Activated CD4-positive, alpha-beta T cell treated with anti-CD3 and anti-CD28 coated beads, Interleukin-2, amount 10 ng/mL, durations not matched to agents 7 days and 5 days (primary cell): ENCODE measurements at places on chromosomes 7 and 10. TPM values are rescaled to one million over a fixed set of nuclear protein-coding genes. Genes with fewer than 3 reads are reported as not detected.

GDF2 gene
- not detected for total RNA-seq

HPSE2 gene
- not detected for total RNA-seq

AGBL3 gene
- 1.9 TPM for total RNA-seq

HNRNPF gene
- 481 TPM for total RNA-seq

SFR1 gene
- 16.1 TPM for total RNA-seq

BEND7 gene
- total RNA-seq, result not detected

CALML3 gene
- not detected for total RNA-seq

CCDC3 gene
- total RNA-seq, result 0.12 TPM

- no peaks in the 10 kb centered on the region for H3K36me3 ChIP-seq
- H3K4me3 ChIP-seq, result no peak overlapping the region
- DNase-seq, result no peak
- H3K4me1 ChIP-seq, result peaks cover 17% of the 10 kb centered on the region
Observed at GRCh38 chr7:90597563-90598253, 1.6 kb downstream of the CDK14 start.

DNA sequence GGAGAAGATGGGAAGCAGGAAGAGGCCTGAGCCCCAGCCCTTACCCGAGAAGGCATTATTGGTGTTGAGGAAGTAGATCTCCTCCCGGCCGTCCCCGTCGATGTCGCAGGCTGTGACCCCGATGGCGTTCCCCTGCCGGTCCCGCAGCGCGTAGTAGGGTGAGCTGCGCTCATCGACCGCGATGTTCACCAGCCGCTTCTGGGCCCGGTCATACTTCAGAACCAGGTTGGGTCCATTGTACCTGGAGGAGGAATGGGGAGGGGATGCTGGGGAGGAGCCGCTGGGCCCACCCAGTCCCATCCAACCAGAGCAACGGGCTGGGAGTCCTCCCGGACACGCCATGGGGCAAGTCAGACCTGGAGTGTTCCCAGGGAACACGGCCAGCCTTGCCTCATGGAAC lies 86.5 kb downstream of the GOLGA7B start:
- no peaks in the 10 kb centered on the region for H3K4me1 ChIP-seq
- no peak overlapping the region for H3K27ac ChIP-seq
- H3K4me3 ChIP-seq, result no peak overlapping the region
- peaks cover 9% of the 10 kb centered on the region for H3K27me3 ChIP-seq
- DNase-seq, result no peak
- H3K36me3 ChIP-seq, result no peaks in the 10 kb centered on the region

GRCh38 chr10:21934307-21934706 lies 69.2 kb downstream of the DNAJC1 start:
- peaks cover 11% of the 10 kb centered on the region for H3K4me1 ChIP-seq
- H3K4me3 ChIP-seq, result no peak overlapping the region
- H3K36me3 ChIP-seq, result peaks cover 21% of the 10 kb centered on the region
- H3K27ac ChIP-seq, result no peak overlapping the region
- DNase-seq, result no peak
- no peaks in the 10 kb centered on the region for H3K27me3 ChIP-seq

DNA sequence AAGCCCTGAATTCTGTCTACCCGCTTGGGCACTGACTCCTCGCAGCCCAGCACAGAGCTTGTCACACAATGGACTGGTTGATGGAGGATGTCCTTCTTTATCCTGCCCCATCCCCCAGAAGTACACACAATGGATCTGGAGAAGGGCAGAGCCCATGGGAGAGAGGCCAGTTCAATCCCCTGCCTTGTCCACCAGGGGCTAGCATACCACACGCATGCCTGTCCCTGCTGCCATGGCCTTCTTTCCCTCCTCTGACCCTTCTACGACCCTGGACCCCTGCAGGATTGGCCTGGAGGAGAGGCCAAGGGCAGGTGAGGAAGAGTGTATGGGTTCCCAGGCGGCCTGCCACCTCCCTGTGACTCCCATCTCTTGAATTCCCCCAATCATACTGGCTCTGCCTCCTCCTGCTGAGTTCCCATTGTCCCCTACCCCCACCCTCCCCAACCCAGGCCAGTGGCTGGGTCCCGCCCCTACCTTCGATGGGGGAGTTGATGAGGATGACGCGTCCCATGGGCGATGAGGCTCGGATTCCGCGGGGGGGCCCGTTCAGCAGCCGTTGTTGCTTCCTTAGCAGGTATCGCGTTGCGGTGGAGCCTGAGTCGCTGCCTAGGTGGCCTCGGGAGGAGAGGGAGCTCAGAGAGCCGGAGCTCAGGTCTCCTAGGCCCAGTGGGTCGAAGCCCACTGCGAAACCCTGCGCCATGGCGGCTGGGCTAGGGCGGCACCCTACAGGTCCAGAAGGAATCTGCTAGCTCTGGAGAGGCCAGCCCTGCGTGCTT lies 1.2 kb downstream of the PDZD7 start:
- no peak overlapping the region for H3K27ac ChIP-seq
- H3K4me1 ChIP-seq, result peaks cover 17% of the 10 kb centered on the region
- no peak for DNase-seq
- H3K36me3 ChIP-seq, result peaks cover under 1% of the 10 kb centered on the region
- H3K4me3 ChIP-seq, result no peak overlapping the region

DNA sequence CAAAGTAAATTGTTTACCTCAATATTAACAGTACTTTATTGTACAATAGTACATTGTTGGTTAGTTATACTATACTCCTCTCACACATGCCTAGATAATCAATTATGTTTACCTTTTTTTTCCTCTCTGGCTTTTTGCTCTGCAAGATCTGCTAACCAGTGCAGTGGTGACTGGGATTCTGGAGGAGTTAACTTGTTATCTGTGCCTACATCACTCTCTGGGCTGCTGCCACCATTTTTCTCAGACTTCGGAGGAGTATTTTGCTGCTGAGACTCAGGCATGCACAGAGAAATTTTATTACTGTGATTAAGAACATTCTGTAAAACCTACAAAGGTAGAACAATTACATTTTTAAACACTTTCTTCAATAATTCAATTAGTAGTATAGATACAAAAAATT lies 59.7 kb downstream of the NRBF2 start:
- H3K27ac ChIP-seq, result no peak overlapping the region
- peaks cover 50% of the 10 kb centered on the region for H3K36me3 ChIP-seq
- no peak overlapping the region for H3K4me3 ChIP-seq

DNA sequence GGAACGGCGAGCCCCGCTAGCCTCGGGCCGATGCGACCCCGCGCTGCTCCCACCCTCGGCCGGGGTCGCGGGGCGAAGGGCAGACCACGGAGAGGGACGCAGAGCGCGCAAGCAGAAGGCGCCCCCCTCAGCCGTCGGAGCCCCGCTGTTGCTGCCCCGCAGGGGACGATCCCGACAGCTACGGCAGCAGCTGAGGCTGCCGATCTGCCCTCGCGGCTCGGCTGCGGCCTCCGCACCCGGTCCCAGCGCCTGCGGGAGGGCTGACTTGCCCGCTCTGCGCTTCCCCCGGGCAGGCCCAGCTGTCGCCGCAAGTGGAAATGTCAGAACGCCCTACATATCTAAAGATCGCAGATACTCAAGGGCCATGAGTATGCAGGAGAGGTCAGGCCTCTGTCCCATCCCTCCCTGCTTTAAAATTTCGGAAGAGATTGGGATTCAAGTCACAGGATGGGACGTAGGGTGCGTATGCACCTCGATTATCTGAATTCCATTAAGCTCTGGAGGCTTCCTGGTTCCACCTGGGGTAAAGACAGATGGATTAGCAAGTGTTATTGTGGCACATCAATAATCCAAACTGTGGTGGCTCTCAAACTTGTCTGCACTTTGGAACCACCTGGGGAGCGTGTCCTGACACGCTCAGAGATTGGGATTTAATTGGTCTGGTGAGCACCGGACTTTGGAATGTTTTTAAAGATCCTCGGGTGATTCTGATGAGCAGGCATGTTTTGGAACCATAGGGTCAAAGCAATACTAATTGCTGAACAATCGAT lies at the start of gene CRPPA:
CRPPA (minus strand) TSS at position 206 of the 770 bp plus-strand sequence. CDS start 216 bp downstream, outside the sequence.
- peaks cover 7% of the 10 kb centered on the region for H3K36me3 ChIP-seq
- peaks cover 2% of the 10 kb centered on the region for H3K27me3 ChIP-seq
- H3K4me1 ChIP-seq, result peaks cover 26% of the 10 kb centered on the region
- H3K4me3 ChIP-seq, result peak within 1 kb of the TSS; percentile 84

DNA sequence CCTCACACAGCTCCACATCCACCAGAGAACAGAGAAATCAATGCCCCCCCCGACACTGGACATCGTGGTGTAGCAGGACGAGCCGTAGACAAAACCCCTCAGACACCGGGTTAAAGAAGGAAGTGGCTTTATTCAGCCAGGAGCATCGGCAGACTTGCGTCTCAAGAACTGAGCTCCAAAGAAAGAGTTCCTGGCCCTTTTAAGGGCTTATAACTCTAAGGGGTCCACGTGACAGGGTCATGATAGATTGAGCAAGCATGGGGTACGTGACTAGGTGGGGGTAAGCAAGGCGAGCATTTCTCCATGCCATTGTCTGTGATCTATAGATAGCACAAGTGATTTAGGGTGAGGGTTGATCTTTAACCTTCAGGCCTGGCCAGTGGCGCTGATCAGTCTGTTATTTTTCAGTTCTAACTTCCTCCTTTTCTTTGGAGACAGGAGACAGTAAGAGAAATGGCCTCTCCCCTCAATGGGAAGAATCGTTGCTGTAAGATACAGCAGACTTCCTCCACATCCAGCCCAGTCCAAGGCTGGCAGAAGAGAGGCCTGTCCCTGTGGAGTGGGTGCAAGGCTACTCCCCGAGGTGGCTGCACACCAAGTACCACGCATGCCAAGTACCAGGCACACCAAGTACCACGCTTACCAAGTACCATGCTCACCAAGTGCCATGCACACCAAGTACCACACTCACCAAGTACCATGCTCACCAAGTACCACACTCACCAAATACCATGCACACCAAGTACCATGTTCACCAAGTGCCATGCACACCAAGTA lies 19.5 kb upstream of the PPP2R2D start:
- no peak overlapping the region for H3K4me3 ChIP-seq
- H3K27ac ChIP-seq, result no peak overlapping the region
- H3K4me1 ChIP-seq, result peaks cover 8% of the 10 kb centered on the region
- DNase-seq, result no peak

GRCh38 chr10:114638821-114639625 lies 19.1 kb downstream of the ABLIM1 start:
- no peak for DNase-seq
- no peaks in the 10 kb centered on the region for H3K36me3 ChIP-seq
- no peak overlapping the region for H3K27ac ChIP-seq
- H3K4me1 ChIP-seq, result no peaks in the 10 kb centered on the region

- H3K27ac ChIP-seq, result no peak overlapping the region
- no peaks in the 10 kb centered on the region for H3K4me1 ChIP-seq
- H3K36me3 ChIP-seq, result no peaks in the 10 kb centered on the region
- H3K27me3 ChIP-seq, result peaks cover 22% of the 10 kb centered on the region
- H3K4me3 ChIP-seq, result no peak overlapping the region
- no peak for DNase-seq
Observed at GRCh38 chr10:621981-622740, 67.3 kb downstream of the DIP2C start.

- no peak for DNase-seq
- no peak overlapping the region for H3K27ac ChIP-seq
- H3K4me3 ChIP-seq, result no peak overlapping the region
- peaks cover 38% of the 10 kb centered on the region for H3K4me1 ChIP-seq
Observed at GRCh38 chr7:43602256-43602655, 19.3 kb downstream of the STK17A start.

GRCh38 chr10:29324220-29324841 lies 35.5 kb downstream of the LYZL1 start:
- H3K27me3 ChIP-seq, result peaks cover 21% of the 10 kb centered on the region
- no peaks in the 10 kb centered on the region for H3K4me1 ChIP-seq
- no peak for DNase-seq

- DNase-seq, result no peak
- no peaks in the 10 kb centered on the region for H3K36me3 ChIP-seq
- no peak overlapping the region for H3K27ac ChIP-seq
Observed at GRCh38 chr7:3639253-3639652, 338.2 kb downstream of the SDK1 start.

DNA sequence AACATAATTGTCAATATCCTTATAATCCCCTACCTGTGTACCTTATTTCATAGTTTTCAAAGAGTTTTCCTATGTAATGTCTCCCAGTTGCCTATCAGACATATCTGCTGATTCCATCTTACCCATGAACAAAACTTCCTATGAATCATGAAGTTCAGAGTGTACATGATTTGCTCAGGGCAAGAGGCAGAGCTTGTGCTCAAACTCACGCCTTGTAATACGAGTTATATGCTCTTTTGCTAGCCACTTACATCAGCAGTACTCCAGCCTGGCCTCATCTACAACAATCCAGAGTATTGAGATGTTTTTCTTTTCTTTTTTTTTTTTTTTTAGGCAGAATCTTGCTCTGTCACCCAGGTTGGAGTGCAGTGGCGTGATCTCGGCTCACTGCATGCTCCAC lies 11.8 kb downstream of the PKD2L1 start:
- H3K36me3 ChIP-seq, result no peaks in the 10 kb centered on the region
- no peak overlapping the region for H3K4me3 ChIP-seq
- no peaks in the 10 kb centered on the region for H3K4me1 ChIP-seq
- peaks cover 45% of the 10 kb centered on the region for H3K27me3 ChIP-seq

- H3K4me3 ChIP-seq, result no peak overlapping the region
- H3K4me1 ChIP-seq, result peaks cover 4% of the 10 kb centered on the region
- peaks cover 18% of the 10 kb centered on the region for H3K27me3 ChIP-seq
- H3K27ac ChIP-seq, result no peak overlapping the region
- no peaks in the 10 kb centered on the region for H3K36me3 ChIP-seq
Observed at GRCh38 chr10:26931223-26931622, 70.5 kb upstream of the ABI1 start.

GRCh38 chr10:60732807-60733516 lies 45.3 kb upstream of the CDK1 start:
- DNase-seq, result peak; percentile 43
- peak overlapping the region; percentile 92 for H3K27ac ChIP-seq
- H3K27me3 ChIP-seq, result peaks cover 2% of the 10 kb centered on the region

DNA sequence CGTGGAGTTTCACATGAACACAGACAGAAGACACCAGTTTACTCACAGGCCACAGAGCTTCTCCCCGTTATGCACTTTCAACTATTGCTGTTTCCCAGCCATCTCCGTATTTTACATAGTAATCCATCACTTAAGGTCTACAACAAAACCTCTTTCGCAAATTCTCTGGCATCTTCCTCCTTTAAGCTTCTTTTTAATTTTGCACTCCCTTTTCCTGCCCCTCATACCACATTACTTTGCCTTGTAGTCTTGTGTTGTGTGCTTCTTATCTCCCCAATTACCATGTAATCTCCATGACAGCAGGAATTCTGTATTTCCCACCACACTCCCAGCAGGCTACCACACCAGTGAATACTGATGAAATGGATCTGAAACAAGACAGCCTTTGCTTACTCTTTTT lies 87.3 kb downstream of the ODAD2 start:
- H3K36me3 ChIP-seq, result no peaks in the 10 kb centered on the region
- H3K27me3 ChIP-seq, result peaks cover 9% of the 10 kb centered on the region
- no peaks in the 10 kb centered on the region for H3K4me1 ChIP-seq
- H3K4me3 ChIP-seq, result no peak overlapping the region

DNA sequence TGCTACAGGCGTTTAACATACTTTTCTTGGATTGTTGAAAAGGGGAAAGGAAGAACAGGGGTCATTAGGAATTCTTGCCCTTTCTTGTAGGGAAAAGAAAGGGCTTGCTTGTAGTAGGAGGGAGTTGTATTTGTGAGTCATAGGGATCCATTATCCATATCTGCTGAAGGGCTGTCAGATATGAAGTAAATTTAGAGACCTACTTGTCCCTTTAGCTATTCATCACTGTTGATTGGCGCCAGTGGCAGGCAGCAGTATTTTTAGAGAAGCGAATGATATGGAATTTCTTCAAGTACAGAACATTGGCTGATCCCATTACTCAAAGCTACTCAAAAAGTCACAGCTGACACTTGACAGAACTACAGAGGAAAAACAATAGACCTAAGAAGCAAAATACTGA lies 97.7 kb downstream of the CELF2 start:
- no peak overlapping the region for H3K27ac ChIP-seq
- H3K27me3 ChIP-seq, result no peaks in the 10 kb centered on the region
- no peak overlapping the region for H3K4me3 ChIP-seq
- no peak for DNase-seq
- H3K4me1 ChIP-seq, result peaks cover 10% of the 10 kb centered on the region
